ENCODE measurements at places on chromosomes 12 and 14. TPM values are rescaled to one million over a fixed set of nuclear protein-coding genes. Genes with fewer than 3 reads are reported as not detected.

The LRFN5 gene
- 0.46 TPM for total RNA-seq

The MFAP5 gene
- total RNA-seq: not detected

The TMCC3 gene
- total RNA-seq: 15.9 TPM

The TAS2R42 gene
- not detected for total RNA-seq

GRCh38 chr12:120092551-120093335, 23.8 kb downstream of the RAB35 start:
- H3K4me3 ChIP-seq: no peak overlapping the region
- H3K27ac ChIP-seq: no peak overlapping the region
- H3K4me1 ChIP-seq: no peaks in the 10 kb centered on the region

GRCh38 chr14:77812028-77812427, 12.1 kb downstream of the ADCK1 start:
- no peak overlapping the region for H3K27ac ChIP-seq
- H3K4me1 ChIP-seq: no peaks in the 10 kb centered on the region
- no peak for DNase-seq
